ENCODE measurements at places on chromosomes 3 and 15.

DNA sequence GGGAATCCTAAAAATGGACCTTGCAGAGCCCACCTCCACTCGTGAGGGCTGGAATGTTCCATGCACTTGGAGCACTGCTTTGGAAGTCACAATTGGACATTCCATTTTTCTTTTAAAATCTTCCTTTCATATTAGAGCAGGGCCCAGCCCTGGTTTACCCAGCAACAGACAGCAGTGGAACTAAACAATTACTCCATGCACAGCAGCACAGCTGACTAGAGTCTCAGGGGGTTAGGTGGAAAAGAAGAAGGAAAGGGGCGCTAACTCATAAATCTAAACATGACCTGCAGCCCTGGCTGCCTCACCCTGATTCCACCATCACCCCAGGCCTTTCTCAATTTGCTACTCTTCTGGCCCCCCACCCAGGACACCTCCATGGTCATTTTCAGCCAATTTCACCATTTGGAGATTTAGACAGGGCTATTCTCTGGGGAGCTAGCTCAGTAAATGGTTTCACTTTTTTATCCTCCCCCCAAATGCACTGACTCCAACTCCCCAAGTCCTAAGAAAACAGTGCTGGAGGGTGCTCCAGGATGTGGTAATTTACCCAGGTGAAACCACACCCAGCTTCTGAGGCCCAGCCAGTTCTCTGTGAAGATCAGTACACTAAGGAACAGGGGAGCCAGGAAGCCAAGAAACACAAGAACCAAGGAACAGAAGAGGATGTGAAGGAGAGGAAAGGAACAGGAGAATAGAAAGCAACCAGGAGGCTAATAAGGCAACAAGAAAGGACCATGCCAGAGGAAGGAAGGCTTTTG lies 1.6 kb upstream of the LRRC31 start:
- DNase-seq: peak; percentile 39

DNA sequence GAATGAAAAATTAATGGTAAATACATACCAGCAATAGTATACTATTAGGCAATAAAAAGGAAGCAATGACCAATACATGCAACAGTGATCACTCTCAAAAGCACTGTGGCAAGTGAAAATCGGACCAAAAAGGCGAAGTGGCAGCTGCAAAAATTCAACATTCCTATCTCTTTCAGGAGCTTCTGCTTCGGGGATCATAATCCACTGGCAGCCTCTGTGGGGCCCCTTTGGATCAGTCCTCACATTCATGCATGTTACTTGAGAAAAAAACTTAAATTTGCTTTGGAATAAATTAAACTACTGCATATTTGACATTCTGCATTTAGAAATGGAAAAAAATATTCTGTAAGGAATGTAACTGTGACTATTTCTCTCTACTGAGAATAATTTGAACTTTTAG lies 425.6 kb downstream of the NR2F2 start:
- DNase-seq: no peak

DNA sequence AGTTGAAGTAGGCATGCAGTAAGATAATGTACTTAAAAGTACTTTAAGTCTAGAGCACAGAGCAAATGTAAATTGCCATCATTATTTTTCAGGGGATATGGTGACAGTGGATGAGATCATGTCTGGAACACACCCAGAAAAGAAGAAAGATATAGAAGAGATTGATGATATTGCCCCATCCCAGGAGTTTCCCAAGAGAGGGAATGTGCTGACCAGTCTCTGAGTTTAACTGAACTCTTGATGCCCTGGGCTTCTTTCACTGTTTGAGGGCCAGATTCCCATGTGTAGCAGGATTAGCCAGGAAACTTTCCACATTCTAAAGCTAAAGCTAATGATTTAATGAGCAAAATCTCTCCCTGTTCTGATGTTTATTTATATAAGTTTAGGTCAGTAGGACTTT lies 366.8 kb upstream of the UMPS start:
- DNase-seq: peak; percentile 33

DNA sequence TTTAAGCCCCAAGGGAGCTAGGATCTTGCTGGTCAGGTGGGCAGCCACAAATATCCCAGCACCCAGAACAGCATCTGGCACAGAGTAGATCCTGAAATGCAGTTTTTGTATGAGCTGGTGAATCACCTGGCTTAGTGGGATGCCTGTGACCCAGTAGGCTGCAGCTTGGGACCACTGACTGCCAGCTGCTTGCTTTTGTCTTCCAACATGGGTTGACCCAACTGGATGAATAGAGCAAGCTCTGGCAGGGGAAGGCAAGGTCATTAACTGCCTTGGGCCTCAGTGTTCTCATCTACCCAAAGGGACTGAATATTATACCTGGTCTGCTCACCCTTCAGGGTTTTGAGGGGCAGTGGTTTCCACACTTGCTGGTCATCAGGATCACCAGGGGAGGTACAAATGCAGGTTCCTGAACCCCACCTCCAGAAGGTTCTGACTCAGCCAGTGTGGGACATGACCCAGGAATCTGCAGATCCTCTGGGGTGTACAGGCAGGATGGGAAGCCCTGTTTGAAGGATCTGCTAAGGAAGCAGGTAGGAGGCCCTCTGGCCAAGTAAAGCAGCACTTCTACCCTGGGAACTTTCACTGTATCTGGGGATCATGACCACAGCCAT lies 55.4 kb downstream of the ITGA11 start:
- DNase-seq: no peak

DNA sequence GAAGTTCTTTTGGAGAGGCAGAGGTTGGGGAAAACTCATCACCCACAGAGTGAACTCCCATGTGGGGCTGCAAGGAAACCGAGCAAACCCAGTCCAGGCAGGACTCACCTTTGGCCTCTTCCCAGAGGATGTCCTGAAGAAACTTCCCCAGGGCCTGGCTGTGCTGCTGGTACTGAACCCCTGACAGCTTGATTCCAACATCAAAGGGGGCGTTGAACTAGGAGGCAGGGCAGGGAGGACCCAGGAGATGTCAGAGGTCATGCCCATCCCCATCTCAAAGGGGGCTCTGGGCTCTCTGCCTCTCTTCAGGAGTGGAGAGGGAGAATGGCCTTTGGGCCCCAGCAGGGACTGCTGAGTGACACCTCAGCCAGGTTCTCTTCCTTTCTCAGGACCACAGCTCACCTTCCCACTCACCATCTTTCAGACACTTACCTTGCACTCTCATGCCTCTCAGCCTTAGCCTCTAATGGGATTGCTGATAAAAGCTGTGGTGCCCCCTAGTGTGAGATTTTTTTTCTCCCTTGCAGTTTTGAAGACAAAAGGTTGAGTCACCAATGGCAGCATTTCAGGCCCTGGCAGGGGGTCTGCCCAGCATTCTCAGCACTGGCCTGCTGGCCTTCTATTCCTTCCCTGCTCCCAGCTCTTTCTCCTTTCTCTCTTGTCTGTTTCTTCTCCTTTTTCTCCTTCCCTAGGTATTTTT lies 6.0 kb downstream of the GHRL start:
- DNase-seq: peak; percentile 84

GRCh38 chr3:42936157-42936981 lies 30.4 kb downstream of the ZNF662 start:
- DNase-seq: no peak

GRCh38 chr3:57046101-57046765 lies 14.2 kb upstream of the SPATA12 start:
- DNase-seq: no peak

DNA sequence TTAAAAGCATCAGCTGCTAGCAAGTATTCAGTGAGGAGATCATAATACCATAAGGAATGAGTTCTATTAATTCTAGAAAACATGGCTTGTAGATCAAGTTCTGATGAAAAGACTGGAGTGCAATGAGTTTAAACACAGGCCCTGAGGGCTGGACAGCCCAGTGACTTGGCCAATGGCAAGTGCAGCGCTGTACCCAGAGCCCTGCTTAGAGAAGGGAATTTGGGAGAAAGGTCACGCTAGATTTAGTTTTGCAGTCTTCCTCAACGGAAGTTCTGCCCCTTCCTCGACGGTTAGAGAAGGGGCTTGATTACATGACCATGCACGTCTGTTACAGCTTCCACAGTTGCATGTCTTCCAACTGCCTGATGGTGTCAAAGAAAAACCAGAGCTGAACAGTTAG lies 4.0 kb downstream of the TMEM212 start:
- DNase-seq: no peak

DNA sequence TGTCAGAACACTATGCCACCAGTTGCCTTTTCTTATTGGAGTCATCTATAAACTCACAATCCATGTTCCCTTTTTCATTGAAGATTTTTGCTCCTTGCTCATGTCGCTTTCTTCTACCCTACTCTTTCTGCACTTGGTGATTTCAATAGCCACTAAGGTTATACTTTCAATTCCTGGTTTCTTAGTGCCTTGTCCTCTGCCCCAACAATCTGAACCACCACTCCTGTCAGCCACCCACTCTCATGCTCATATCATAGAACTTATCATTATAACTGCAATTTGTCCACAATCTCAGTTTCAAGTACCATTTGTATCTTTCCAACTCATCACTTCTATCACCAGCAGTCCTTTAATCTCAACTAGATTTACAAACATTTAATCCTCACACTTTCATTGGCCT lies 10.0 kb upstream of the GRAMD1C start:
- no peak for DNase-seq

GRCh38 chr3:50661321-50661837 lies 13.3 kb upstream of the DOCK3 start:
- DNase-seq: no peak

DNA sequence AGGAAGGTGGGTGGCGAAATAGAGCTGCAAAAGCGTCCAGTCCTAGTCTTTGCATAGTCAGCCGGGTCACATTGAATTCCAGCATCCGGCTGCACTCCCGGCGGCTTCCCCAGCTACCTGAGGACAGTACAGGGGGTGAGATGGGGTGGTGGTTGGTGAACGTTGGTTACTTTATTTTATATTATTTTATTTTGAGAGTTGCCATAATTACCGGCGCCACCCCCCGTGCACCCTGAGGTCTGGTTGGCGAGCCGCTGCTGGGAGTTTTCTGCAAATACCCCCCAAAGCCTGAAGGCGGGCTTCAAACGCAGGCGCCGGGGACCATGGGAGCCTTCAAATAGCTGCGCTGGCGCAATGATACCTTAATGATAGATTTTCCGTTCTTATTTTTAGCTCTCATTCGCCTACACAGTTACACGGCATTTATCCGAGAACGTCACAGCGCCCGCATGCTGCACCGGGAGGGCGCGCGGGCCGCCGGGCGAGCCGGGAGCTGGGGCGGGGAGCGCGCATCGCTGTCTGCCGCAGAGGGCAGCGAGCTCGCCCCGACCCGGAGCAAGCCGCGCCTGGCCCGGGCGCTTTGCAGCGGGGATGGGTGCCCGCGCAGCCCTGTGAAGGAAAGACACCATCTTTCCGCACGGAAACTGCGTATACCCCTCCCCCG lies 756 bp upstream of the RASGRF1 start:
- DNase-seq: no peak

- DNase-seq: no peak
Observed at GRCh38 chr15:95520511-95520910, 810.0 kb upstream of the NR2F2 start.

GRCh38 chr3:170776887-170777563 lies 93.0 kb downstream of the RPL22L1 start:
- DNase-seq: no peak

GRCh38 chr3:55488398-55489055 lies 1.4 kb upstream of the WNT5A start:
- peak; percentile 60 for DNase-seq

GRCh38 chr3:113204371-113204770 lies 7.0 kb upstream of the BOC start:
- DNase-seq: no peak

DNA sequence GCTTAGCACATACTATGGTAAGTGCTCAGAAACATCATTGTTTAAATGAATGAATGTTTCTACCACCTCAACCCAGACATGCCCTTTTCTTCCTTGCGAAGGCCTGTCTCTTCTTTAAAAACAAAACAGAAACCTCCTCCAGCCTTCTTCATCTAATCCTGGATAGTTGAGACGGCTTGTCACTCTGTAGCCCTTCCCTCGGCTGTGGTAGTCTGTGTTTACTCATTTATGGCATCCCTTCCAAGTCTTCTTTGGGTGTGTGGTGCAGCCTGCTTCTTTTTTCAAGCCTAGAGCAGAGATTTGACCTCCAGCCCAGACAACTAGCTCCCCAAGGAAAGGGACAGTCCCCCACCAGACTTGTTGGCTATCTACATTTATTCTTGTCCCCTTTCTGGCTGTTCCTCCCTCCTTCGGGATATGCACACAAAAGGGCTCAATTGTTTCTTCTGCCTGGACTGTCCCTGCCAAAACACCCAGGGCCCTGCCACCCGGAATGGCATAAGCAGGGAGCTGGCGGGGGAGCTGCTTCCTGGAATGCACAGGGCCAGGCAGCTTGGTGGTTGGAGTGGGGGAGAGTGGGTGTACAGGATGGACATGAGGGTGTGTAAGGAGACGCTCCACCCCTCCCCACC lies 67.8 kb downstream of the ITGA11 start:
- no peak for DNase-seq

DNA sequence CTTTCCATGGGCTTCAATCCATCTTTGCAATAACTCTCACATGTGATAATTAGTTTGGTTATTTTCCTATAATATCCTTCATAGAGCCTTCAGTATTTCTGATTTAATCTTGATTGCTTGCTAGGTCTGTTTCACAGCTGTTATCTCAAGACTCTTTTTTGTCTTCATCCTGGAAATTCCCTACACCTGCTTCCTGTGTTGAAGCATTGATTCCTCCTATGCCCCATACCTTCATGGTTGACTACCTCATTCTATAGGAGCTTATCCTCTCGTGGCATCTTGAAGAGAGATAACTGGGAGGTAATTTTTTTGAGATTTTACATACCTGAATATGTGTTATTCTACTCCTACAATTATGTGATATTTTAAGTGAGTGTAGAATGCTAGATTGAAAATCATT lies 26.7 kb downstream of the PIK3CA start:
- DNase-seq: no peak

DNA sequence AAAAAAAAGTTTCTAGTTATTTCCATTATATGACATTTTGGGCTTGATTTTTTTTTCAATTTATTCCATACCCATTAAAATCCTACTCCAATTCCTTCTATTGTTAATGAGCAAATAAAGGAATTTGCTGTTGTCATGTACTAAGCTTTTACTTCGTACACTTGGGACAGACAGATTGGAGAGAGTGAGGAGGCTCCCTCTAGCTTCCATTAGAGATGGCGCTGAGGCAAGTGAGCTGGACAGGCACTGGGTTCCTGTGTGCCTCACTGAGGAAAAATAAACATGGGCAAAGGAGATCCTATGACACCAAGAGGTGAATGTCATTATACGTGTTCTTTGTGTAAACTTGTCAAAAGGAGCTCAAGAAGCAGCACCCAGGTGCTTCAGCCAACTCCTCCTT lies 441.1 kb upstream of the MDFIC2 start:
- DNase-seq: no peak

DNA sequence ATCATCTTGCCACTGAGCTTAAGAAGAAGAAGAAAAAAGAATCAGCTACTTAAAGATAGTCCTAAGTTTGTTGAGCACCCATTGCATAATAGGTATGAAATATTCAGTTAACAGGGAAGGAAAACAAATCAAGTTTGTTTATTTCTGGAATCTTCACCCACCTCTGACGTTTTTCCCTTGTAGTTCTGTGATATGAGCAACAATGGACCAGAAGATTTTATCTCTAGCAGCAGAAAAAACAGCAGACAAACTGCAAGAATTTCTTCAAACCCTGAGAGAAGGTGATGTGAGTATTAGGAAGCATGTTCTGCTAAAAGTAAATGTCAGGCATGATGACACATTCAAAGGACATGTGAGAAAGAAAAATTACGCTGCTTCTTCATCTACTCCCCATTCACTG lies 3.7 kb downstream of the FANCI start:
- DNase-seq: no peak

Data from renal cortical epithelial cell (primary cell).